Fibroblast of mammary gland (primary cell): ENCODE measurements at places on chromosomes 4 and X.

DNA sequence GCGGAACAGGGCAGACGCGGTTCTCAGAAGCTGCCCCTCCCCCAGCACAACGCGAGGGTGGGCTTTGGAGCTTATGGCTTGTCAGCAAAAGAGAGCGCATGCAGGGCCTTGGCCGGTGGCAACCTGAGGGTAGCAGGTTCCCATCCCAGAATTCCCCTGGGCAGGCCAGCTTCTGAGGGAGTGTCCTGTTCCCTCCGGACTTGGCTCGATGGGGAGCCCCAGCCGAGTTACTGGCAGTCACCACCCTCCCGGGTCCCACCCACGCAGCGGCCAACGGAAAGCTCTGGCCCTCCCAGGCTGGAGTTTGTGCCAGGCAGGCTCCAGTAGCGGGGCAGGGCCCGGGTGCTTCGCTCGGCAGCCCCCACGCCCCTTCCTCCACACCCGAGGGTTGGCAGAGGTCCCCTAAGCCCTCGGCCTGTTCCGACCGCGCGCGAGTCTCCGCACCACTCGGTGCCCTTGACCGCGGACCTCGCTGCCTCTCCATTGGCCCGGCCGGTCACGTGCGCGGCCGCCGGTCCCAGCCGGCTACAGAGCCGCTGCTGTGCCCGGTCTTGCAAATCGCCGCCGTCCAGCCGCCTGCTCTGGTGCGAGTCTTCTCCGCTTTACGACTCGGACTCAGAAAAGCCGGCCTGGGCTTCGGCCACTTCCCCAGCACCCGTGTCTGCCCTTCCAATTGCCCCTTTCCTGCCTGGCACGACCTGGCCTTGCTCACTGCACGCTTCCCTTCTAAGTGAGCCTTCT is 20.9 kb upstream of the MTM1 start:
- DNase-seq: peak; percentile 43

GRCh38 chr4:145716200-145716599 is 36.3 kb downstream of the C4orf51 start:
- DNase-seq: peak; percentile 8

GRCh38 chr4:104829761-104830160 is 316.9 kb upstream of the TET2 start:
- DNase-seq: no peak

- DNase-seq: no peak
Measured at GRCh38 chr4:94744850-94745249, 12.9 kb upstream of the BMPR1B start.

- no peak for DNase-seq
Measured at GRCh38 chr4:17260166-17260907, 251.6 kb downstream of the QDPR start.

GRCh38 chr4:34767407-34767806 is 1476.9 kb downstream of the ARAP2 start:
- DNase-seq: no peak

DNA sequence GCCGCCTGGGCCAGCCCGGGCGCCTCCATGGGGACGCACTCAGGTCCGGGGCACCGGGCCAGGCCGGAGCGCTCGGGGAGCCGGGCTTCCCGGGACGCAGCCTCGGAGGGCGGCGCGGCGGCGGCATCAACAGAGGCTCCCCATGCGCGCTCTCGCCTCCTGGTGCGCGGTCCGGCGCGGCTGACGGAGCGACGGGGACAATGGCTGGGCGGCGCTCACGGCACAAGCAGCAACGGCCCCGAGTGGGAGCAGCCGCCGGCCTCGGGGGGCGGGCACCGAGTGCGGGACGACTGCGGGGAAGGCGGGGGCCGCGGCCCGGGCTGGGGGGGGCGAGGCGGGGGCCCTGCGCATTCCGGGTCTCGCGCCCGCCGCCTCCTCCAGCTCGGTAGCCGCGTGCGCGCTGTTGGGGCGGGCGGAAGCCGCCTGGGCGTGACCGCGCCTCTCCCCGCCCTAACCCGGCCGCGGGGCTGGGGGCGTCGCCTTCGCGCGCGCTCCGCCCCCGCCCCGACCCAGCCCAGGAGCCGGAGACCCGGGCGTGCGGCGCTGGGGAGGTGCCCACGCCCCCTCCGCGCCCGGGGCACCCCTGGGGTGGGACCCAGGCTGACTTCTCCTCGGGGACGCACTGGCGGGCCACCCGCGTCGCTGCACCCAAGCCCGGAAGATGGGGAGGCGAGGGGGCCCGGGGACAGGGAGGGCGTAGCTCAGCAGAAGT is at the start of gene PRKX:
TSS of gene PRKX (minus strand) at position 425 of the 712 bp plus-strand sequence. CDS start at position 29, 396 bp downstream.
- DNase-seq: peak; percentile 27

- DNase-seq: no peak
Measured at GRCh38 chrX:124254611-124255010, 77.8 kb upstream of the TEX13D start.

- peak; percentile 37 for DNase-seq
Measured at GRCh38 chr4:82891707-82892466, 934 bp upstream of the SEC31A start.

- DNase-seq: peak; percentile 68
Measured at GRCh38 chr4:184529283-184529682, 54.9 kb upstream of the IRF2 start.

- peak; percentile 88 for DNase-seq
Measured at GRCh38 chr4:184757810-184758209, 23.9 kb upstream of the CENPU start.

DNA sequence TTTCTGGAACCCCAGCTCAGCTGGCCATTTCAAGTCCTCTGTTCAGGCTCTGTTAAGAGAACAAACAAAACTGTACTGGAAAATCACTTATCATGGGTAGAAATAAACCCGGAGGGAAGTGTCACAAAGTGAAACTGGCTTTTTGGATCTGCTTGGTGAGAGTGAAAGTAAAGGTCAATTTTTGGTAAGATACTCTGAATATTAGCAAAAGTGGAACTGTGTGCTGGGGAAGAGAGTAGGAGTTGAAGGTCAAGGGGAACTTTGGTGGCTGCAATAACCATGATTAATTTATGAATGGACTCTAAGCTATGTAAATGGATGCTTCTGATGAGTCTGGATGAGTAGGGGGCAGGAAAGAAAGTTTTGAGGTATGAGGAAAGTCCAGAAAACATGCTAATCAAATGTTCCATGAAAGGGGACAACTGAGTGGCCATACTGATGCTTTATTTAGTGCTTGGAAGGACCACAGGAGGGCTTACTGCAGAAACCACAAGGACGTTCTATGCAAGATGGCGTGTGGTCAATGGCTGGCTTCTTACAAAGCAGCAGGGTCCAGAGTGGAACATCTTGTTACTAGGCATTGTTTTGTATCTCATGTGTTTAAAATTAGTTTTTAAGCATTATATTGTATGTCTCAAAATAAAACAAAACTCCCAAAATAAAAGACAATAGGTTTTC is 36.8 kb upstream of the TNIP3 start:
- no peak for DNase-seq

- DNase-seq: no peak
Measured at GRCh38 chrX:9258421-9259104, 206.3 kb upstream of the TBL1X start.

DNA sequence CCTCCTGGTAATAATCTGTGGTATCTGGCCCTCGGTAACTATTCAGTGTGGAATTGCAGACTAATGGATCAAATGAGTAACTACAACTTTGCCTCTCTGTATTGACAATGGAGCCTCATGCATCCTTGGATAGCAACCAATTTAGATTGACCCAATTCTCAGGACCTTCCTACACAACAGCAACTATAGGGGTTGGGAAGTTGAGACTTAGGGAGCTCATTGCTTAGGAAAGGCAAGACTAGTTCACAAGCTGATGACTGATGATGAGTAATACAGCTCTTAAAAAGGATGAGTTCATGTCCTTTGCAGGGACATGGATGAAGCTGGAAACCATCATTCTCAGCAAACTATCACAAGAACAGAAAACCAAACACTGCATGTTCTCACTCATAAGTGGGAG is 47.5 kb upstream of the KLHL13 start:
- DNase-seq: peak; percentile 72

- DNase-seq: peak; percentile 50
Measured at GRCh38 chrX:78104447-78105176, 564 bp downstream of the PGK1 start.

GRCh38 chr4:37699868-37700481 is 13.8 kb upstream of the RELL1 start:
- no peak for DNase-seq

- peak; percentile 11 for DNase-seq
Measured at GRCh38 chr4:3291969-3292570, 751 bp upstream of the RGS12 start.

DNA sequence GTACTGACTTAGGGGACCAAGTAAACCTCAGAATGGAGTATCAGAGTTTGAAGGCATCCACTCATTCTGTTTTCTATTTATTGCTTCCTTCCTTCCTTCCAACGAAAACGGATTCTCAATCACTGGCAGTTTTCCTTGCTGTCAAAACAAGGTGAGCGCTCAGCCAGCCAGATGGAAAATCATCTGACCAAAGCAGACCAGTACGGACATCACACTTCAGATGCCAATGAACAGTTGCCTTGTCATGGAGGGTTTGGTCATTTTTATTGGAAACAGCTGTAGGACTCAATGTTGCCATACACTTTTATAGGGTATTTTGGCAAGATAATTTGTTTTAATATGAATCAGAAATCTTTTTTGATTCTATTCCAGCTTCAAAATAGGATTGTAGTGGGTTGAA is 16.6 kb downstream of the GEMIN8 start:
- DNase-seq: peak; percentile 95

- no peak for DNase-seq
Measured at GRCh38 chrX:13760426-13760825, 25.9 kb downstream of the OFD1 start.

- DNase-seq: peak; percentile 72
Measured at GRCh38 chr4:158172261-158173258, at the start of gene GASK1B. GASK1B (minus strand) TSS chr4:158173025; CDS start chr4:158171375, 1,650 bp downstream.

DNA sequence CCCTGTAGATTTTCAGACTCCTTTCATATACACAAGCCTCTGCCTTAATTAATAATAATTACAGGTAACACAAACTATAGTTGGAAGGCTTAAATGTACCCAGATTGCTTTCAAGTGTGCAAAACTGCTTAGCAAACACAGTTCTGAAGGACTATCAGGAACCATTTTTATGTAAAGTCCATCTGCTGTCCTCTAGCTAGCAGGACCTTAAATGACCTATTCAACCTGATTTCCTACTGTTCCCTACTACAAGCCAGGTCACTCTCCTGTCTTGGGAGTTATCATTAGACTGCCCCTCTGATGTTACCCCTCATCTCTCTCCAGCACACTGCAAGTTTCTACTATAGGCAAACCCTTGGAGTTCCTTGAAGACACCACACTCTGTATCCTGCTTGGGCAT is 157.3 kb downstream of the GBA3 start:
- DNase-seq: no peak

DNA sequence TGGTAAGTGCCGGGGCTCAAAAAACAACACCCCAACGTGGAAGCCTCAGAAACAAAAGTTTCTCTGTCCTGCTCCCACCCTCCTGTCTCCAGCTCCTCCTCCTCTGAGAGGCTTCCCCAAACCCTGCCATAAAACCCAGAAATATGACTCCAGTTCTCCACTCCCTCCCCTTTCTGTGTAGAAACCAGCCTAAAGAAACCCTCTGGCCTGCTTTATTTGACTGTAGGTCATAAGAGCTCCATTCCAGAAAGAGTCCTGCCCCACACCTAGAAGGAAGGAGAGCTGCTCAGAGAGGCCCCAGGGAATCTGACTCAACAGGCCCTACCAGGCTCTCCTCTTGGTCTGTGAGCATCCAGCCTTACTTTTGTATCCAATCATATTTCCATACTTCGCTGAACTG is 872 bp upstream of the S100P start:
- DNase-seq: peak; percentile 42

DNA sequence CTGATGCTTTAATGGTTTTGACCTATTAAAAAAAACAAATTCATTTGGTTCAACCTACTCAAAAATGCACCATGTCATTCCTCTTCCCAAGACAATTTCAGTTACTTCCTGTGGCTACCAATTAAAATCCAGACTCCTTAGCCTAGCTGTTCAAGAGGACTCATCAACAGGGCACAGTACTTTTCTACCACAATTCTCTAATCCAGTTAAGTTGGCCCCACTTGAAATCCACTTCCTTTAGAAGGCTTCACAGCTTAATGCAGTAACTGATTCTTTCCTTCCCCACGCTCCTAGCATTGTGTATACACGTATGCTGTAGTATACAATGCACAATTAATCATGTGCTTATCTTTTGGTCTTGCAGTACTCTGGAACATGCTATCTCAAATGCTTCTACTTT is 129.8 kb downstream of the UGT8 start:
- no peak for DNase-seq

DNA sequence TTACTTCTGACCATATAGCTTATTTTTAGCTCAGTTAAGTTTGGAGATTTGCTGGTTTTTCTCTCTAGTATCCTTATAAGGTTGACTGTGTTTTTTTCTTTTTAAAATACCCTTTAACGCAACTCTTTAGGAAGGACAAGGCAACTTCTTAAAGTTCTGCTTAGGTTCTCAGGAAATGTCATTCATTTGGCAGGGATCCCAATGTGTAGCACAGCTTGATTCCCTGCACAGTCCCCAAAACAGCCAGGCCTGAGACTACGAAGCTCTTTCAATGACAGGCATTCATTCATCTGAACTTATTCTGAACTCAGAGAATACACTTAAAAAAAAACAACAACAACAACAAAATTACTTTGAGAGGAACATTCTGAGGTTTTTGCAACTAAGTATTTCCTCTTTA is 1765.8 kb downstream of the PCDH7 start:
- no peak for DNase-seq

- peak; percentile 96 for DNase-seq
Measured at GRCh38 chrX:134718105-134718965, 60.1 kb upstream of the PLAC1 start.
